Hepatic stellate cell (primary cell): ENCODE measurements at places on chromosomes 5 and 9.

- no peak for DNase-seq
These were observed 174.7 kb downstream of the NR3C1 start for GRCh38 chr5:143228597-143229293.

DNA sequence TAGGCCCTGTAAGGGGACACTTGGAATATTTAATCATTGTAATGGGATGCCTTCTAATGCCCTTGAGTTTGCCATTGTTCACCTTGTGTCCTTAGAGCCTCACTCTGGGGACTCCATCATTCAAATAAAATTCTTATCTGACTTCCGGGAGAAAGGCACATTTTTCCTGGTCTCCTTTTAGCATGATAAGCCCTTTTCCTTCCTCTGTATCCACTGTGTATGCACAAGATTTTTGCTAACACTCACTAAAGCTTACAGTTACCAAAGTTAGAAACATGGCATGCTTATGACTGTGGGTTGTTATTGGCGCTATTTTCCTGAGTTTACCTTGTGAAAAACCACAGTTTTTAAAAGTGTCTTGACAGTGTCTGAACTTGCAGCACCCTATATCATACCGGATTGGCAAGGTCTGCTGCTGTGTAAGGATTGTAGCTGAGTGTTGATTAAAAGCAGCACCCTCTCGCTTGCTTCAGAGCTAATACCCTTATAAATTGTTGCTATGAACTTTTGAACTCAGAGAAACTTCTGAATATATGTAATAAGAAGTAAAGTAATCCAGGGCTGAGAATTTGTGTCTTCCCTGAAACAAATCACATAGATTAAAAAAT, 46.4 kb downstream of the SNCAIP start:
- no peak for DNase-seq

- no peak for DNase-seq
These were observed 92.3 kb upstream of the PUM3 start for GRCh38 chr9:2936221-2936620.

- DNase-seq, result no peak
These were observed 74.8 kb downstream of the CDH6 start for GRCh38 chr5:31268256-31268655.

GRCh38 chr9:69293156-69293555, 31.9 kb upstream of the ENTREP1 start:
- DNase-seq, result no peak

DNA sequence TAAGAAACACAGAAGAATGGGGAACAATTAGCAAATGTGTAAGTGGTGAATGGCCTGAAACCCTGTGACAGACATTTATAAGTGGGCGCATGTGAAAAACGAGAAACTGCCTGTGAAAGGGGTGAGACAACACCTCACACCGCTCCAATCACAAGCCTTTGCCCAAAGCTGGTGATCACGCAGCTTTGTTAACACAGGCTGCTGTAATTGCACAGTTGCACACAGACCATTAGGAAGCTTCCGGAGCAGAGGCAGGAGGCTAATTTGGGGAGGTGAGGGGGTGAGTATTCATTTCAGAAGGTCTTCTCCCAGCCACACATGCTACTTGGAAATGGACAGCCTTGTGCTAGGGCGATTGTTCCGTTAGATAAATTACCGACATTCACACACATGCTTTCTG, 294.0 kb downstream of the MED10 start:
- no peak for DNase-seq
